ENCODE measurements at places on chromosomes 11 and 22. TPM values are rescaled to one million over a fixed set of nuclear protein-coding genes. Genes with fewer than 3 reads are reported as not detected.

MIAT gene
- total RNA-seq: 3.6 TPM

MFRP gene
- total RNA-seq: not detected

GRCh38 chr11:57325735-57326048 is 940 bp upstream of the TNKS1BP1 start:
- no peak for DNase-seq

CLP1 gene
- total RNA-seq: 15.0 TPM
